Tibial artery (tissue), 4 donors: ENCODE measurements at places on chromosomes 16 and 17.

GRCh38 chr17:47948706-47949196 is 7.4 kb downstream of the PNPO start:
- DNase-seq = no peak

DNA sequence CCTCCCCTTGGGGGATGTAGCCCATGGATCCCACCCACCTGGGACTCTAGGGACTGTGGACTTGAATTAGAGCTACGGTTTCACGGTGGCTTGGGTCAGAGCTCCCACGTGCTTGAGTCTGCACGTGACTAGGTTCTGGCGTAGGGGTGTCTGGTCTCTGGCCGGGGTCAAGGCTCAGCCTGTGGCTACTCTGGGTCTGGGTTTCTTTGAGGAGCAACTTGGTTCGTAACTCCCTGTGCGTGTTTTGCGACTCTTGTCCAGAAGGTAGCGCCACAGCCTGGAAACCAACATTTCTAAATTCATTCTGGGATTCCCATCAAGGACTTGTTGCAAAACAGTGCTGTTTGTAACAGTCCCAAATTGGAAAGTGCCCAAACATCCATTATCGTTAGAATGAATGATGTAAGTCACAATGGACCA is 470 bp upstream of the GGT6 start:
- DNase-seq = no peak

GRCh38 chr17:17508019-17508535 is 11.9 kb upstream of the RASD1 start:
- no peak for DNase-seq

- DNase-seq = no peak
Observed at GRCh38 chr16:60204181-60204580, 1470.1 kb upstream of the GOT2 start.
